Epithelial cell of prostate (primary cell): ENCODE measurements at places on chromosomes 3 and 15.

DNA sequence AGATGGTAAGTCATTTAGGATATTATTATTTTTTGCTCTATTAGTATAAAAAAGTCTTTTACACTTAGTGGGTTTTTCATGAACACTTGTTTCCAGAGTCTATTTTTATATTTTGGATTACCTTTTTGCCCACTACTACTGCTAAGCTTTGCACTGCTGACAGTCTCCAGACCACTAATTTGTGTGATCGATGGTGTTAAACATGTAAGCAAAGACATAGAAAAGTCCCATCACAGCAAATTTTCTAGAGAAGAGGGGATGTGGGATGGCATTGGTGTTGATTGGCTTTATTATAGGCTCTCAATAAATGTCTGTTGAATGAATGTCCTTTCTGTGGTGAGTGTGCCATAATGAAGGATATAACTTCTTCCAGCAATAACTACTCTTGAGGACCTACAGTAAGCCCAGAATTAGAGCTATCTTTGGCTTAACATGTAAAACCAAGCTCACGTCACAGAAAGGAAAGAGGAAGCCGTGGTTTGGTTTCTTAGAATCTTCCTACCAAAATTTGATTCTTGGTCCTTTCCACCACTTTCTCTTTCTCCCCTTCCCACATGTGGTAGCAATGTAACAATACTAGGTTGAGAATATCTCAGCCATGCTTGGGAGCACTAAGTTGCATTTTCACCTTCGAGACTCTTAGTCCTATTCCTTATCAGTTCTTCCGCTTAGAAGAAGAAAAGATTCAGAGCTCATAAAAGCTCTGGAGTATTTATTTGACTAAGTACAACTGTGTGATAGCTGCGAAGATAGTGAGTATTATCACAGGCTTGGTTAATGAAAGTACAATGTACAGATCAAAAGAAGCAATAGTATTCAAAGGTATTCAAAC is 90.6 kb upstream of the UMPS start:
- DNase-seq = no peak

- DNase-seq = no peak
Observed at GRCh38 chr3:195039180-195039843, 231.6 kb downstream of the XXYLT1 start.

- no peak for DNase-seq
Observed at GRCh38 chr15:66785637-66786036, 83.6 kb downstream of the SMAD6 start.

- no peak for DNase-seq
Observed at GRCh38 chr3:121969631-121970030, 52.4 kb downstream of the ILDR1 start.

- DNase-seq = no peak
Observed at GRCh38 chr3:114451051-114451451, 157.2 kb downstream of the TIGIT start.

DNA sequence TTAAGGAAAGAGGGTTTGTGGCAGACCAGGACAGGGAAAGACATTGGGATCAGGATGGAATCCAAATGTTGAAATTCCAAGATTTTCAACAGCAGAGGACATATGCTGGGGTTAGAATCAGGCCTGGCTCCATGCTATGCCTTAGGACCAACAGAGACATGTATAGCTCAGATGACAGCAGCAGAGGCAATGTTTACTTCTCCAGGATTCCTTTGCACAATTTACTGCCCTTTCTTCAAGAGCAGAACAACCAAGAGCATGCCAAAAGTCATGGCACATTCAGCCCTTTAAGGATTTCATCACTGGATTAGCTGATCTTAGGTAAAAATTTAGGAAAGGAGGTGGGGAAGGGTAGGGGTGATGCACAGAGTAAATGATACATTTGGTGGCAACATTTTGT is 69.6 kb upstream of the GSK3B start:
- DNase-seq = no peak

DNA sequence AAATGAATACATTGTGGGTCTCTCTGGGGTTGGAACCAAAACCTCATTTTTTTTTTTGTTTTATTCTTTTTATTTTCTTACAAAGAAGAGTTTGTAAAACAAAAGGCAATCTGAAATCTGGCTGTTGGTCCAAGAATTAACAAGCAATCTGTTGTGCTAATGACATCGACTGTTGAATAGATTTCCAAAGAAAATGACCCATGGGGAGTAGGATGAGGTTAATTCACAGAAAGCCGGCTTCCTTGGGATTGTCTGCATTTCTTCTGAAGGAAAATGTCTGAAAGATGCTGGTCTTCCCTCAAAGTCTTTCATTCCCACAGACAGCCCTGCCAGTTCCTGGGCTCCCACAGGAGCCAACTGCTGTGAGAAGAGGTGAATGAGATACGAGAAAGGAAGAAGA is 92.9 kb downstream of the LRRC3B start:
- no peak for DNase-seq

GRCh38 chr15:54250326-54250725 is 272.1 kb downstream of the UNC13C start:
- no peak for DNase-seq

DNA sequence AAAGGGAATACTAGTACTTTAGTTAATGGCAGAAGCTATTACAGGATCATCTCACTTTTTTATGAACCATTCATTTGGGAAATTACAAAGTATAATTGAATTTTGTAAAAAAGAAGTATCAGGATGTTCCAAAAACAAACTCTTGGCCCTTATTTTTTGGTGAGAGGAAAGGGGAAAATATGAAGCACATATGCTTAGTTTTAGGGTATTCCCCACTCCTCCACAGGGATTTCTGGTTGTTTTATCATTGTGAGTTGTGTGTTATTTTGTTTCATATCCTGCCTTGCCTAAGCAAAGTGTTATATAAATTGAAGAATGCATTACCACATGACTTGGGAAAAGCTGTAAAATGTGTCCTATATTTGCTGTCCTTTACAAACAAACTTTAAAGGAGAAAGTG is 227.0 kb downstream of the FMN1 start:
- no peak for DNase-seq

DNA sequence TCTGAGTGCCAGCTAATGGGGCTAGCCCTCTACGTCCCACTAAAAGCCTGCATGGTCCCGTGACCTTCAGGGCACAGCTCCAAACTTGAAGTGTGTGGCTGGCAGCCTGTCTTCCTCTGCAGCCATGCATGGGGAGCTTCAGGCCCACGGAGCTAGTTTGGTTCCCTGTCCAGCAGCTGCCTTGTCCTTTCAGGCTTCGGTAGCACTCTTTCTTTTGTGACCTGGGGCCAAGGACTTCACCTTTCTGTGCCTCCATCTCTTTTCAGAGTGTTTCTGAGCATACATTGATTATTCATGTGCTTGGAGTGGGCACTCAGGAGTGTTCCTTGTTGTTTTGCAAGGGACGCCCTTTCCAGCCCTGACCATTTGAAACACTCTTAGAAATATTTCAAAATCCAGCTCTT is 155.2 kb downstream of the DNAJB8 start:
- no peak for DNase-seq

- no peak for DNase-seq
Observed at GRCh38 chr3:37056826-37057225, 63.5 kb downstream of the MLH1 start.

DNA sequence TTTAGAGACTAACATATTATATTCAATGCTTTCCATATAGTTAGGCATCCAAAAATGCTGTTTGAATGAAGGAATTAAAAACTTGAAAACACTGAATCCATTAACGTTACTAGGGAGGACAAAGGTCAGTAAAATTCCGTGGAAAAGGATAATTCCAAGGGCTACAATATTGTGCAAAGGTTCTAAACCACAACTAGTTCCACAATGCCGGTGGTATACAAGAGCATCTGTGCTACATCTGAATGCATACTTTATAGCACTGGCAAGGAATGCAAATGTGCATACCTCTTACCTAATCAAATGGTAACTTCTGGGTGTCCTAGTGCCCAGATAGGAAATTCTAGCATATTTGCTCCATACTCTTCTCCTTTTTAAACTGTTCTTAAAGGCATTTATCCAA is 2.2 kb downstream of the ICE2 start:
- DNase-seq = no peak

- DNase-seq = no peak
Observed at GRCh38 chr3:42226470-42227425, 39.2 kb downstream of the CCK start.

DNA sequence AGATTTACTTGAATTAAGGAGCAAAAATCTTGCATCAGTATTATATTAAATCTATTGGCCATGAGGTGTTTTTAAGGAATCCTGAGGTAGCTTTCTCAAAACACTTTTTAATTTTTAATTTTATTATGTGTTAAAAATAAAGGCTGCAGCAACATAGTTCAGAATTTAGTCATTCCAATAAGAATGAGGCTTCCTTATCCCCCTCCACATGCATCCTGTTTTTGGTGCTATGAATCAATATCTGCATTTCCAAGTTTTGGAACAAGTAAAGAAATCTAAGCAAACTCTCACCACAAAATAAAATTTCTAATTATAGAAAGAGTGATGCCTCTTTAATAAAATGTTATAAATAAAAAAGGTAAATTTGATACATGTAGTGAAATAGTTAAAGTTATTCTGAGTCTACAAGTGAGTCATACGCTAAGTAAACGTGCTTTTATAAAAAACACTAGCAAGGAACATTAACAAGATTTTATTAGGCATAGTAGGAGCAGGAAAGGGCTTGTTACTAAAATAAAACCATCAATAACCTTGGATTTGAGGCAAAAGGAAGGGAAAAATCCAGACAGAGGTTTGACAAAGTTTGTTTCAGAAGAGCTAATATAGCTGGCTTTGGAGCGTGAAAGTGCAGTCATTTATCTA is 1218.0 kb downstream of the NSUN3 start:
- no peak for DNase-seq

- no peak for DNase-seq
Observed at GRCh38 chr3:47855461-47856383, 52.8 kb downstream of the DHX30 start.

GRCh38 chr3:132695422-132695821 is 26.8 kb downstream of the NPHP3 start:
- no peak for DNase-seq

DNA sequence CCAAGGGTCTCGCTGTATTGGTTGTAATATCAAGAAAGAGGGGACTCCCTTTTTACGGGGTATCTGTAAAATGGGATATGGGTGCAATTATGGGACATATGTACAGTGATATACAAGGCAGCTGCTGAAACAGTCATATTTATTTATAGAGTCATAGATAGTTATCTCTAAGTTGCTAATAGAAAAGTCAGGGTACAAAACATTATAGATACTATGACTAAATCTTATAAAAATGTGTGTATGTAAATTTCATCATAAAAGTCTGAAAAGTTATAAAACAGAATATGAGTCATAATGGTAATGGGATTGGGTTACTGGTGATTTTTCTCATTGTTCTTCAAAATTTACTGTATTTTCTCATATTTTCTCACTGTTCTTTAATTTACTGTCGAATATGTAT is 344.9 kb upstream of the SLCO3A1 start:
- no peak for DNase-seq

GRCh38 chr3:71672807-71673206 is 52.4 kb downstream of the EIF4E3 start:
- DNase-seq = no peak

GRCh38 chr15:73127302-73127936 is 75.2 kb downstream of the NEO1 start:
- no peak for DNase-seq

GRCh38 chr15:63379492-63380150 is 2.0 kb downstream of the CA12 start:
- DNase-seq = no peak

DNA sequence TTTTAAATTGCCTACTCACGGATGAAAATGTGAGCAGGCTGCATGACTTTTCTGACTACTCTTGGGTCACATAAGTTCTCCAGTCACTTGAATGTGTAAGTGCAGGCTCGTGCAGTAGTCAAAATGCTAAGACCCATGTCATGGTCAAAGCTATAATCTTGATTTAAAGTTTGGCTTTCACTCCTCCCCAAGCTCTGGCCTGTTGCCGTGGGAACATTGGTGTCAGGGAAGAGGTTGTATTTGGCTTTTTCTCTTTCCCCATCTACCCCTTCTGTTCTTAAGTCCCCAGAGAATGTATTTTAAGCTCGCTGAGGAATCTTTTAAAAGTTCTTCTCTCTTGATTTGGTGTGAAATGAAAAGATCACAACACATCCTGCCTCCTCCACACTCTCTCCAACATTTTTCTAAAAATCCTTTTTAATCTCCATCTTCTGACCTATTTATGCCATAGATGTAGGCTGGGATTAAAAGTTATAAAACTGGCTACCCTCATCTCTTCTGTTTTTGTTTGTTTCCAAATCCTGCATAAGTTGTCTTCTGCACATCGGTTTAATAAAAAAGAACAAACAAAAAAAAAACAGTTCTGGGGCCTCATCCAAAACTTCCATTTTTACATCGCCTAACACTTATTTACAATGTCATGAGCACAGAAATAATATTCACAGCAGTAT is 61.4 kb upstream of the ADAMTSL3 start:
- no peak for DNase-seq

DNA sequence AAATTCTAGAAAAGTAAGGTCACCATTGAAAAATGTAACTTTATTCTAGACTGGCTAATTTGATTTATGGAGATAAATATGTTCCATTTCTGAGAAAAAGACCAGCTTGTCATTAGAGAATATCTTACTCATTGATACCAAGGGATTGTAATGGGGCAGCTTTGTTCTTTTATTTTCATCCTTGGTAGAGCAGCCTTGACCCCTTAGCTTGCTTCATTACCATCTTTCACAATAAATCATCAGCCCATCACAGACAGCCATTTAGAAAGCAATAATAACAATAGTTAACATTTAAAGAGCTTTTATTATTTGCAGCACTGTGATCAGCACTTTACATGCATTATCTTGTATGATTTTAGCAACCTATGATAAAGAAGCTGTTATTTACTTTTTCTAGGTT is 253.6 kb downstream of the C3orf38 start:
- no peak for DNase-seq

DNA sequence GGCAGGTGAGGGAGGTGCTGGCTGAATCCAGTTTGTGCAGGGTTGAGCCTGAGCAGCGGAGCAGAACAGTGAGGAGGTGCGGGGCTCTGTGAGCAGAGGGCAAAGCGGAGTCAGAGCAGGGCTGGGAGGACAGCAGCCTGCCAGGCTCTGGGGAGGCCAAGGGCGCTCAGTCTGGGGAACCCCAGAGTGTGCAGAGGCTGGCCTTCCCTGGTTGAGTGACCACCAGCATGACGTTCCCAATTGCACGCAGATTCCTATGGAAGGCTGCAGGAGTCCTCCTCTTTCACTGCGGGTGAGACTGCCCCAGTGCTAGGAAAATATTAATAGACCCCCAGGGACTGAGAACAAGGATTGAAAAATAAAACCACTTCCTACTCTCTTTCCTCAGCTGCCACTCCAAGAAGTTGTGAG is 13.2 kb downstream of the MRAS start:
- no peak for DNase-seq

- peak; percentile 51 for DNase-seq
Observed at GRCh38 chr15:43100971-43101370, 4.9 kb downstream of the UBR1 start.

- DNase-seq = peak; percentile 0
Observed at GRCh38 chr3:175426805-175427204, 567.7 kb downstream of the NAALADL2 start.

GRCh38 chr3:59289831-59290230 is 240.0 kb upstream of the CFAP20DC start:
- DNase-seq = no peak
